HepG2 (cell line): ENCODE measurements at places on chromosomes 3 and 15. TPM values are rescaled to one million over a fixed set of nuclear protein-coding genes. Genes with fewer than 3 reads are reported as not detected.

SPESP1 gene
- total RNA-seq: not detected in 2 replicates

GHSR gene
- total RNA-seq: not detected in 2 replicates

MUSTN1 gene
- total RNA-seq: 1.3 and 1.4 TPM in 2 replicates

DNA sequence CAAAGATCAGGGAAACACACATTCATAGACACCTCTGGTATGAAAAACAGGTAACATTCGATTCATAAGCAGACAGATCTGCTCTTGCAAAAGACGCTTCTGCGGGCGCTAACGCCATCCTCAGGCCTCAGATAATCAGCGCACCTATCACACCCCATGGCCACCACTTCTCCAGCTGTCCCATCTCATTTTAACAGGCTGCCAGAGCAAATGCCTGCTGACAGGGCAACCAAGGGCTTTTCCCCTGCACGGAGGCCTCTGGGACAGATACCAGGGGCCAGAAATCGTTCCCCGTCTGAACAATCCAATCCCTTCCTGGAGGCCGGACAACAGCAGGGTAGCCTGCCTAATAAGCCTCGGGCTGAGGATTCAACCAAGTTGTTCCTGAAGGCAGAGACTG lies 15.2 kb downstream of the ABCC5 start:
- DNase-seq: no peak

DNA sequence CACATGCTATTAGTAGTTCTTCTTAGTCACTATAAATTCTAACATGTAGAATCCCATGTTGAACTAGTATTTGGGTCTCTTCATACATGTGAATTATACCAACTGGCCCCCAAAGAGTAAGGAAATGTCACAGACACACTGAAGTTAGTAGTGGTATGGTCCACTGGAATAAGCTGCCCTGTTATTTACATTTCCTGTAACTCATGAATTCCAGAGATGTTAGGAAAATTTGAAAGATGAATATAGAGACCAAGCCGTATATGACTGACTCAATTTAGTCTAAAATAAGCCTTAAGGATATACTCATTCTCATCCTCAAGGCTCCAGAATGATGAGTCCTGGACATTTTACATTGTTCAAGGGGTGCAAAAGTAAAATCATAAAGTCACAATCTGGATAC lies 81.2 kb downstream of the FBXL22 start:
- no peak for DNase-seq

ZBTB20 gene
- 7.7 and 8.8 TPM in 2 replicates for total RNA-seq

DNA sequence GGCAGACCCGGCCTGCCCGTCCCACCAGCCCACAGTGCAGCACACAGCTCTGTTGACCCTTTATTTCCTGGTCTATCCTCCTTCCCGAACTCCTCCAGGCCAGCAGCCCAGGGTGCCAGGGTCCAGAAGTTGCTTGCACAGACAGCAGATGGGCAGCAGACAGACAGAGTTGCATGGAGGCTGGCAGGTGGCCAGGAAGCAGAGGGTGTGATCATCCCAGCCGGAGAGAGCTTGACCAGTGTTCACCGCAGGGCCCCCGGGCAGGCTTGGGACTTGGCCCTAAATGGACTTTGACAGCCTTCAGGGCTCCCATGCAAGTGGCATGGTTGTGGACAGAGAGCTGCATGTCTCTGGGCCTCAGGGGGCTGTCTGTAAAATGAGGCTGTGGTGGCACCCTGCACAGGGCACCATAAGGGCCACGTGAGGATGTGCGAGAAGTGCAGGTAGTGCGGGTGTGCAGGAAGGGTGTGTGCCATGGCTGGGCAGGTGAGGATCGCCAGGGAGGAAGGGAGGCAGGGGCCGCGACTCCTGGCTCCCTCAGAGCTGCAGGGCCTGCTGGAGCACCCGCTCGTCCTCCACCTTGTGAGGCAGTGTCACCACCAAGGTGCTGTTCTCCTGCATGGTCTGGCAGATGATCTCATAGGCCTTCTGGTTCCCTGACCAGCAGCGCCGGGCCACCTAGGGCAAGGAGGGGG lies 6.3 kb upstream of the ZXDC start:
- DNase-seq: peak; percentile 71

NGLY1 gene
- 44.5 and 53.6 TPM in 2 replicates for total RNA-seq

RLBP1 gene
- total RNA-seq: not detected in 2 replicates

DNA sequence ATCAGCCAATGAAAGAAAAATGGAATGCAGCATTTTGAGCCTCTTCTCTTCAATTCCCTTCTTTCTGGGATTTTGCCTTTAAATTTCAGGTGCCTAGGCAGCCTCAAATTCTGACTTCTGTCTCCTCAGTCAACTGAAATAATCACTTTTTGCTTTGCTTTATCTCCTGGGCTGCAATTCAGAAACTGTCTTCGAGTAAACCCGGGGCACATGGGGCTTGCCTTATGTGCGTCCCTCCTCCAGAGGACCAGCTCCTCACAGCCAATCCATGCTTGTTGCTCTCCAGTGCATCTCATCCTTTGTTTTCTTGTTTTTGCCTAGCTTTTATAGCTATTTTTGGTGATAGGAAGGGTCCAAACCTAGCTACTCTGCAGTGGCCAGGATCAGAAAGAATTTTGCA lies 8.8 kb downstream of the RTP3 start:
- DNase-seq: no peak
